CD4-positive, alpha-beta T cell treated with Interleukin-10 for 1 hour (primary cell): ENCODE measurements at places on chromosomes 12 and 14.

DNA sequence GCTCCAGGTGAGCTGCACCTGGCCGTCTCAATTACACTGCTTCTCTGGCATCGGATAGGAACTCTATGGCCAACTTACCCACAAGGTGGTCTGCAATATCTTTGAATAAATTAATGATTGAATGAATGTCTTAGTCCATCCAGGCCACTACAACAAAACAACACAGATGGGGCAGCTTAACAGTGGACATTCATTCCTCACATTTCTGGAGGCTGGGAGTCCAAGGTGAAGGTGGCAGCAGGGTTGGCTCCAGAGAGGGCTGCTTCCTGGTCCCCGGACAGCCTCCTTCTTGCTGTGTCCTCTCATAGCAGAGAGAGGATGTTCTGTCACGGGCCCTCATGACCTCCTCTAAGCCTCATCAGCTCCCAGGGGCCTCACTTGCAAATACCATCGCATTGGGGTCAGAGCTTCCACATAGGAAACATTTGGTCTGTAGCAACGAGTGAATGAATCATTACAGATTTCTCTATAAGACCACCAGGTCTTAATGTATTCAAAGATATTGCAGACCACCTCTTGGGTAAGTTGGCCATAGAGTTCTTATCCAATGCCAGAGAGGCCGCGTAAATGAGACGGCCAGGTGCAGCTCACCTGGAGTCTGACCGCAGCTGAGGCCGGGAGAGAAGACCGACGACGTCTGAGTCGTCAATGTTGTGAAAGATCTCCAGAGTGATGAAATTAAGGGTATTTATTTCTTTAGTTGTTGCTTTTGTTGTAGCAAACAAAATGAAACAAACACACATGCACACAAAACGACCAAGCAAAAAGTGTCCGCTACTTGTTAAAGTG, 182.7 kb upstream of the C14orf180 start:
- no peak for DNase-seq

- no peak for DNase-seq
Measured at GRCh38 chr12:24255920-24256665, 306.6 kb upstream of the SOX5 start.

DNA sequence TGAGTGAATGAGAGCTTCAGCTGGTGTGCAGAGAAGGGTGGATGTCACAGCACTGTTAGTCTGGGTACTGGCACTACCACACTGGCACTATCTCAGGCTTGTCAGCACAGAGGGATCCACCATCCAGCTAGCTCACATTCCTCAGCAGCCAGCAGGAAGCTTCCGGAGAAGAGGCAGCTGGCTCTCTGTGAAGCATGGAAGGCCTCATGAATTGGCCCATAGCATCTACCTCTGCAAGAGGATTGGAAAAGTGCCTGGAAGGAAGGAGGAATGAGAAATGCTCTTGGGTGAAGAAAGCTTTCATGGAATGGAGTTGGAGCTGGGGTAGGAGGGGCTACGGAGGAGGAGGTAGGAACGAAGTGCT, 9.9 kb downstream of the KRT83 start:
- no peak for DNase-seq

GRCh38 chr14:68927956-68928675, 51.0 kb downstream of the ACTN1 start:
- no peak for DNase-seq
